ENCODE measurements at places on chromosomes 11 and 22.
A peak's percentile ranks its signal among the peaks of the same experiment; 100 is the strongest.

GRCh38 chr11:22473586-22473985 lies 135.4 kb downstream of the SLC17A6 start:
- no peak for DNase-seq

GRCh38 chr22:33832558-33833151 lies 87.6 kb downstream of the LARGE1 start:
- no peak for DNase-seq

GRCh38 chr22:38046070-38046748 lies 11.0 kb upstream of the PICK1 start:
- no peak for DNase-seq

GRCh38 chr11:86802146-86802545 lies 1.8 kb downstream of the PRSS23 start:
- no peak for DNase-seq

- peak; percentile 25 for DNase-seq
These were observed at the start of gene NCR3LG1 for GRCh38 chr11:17351510-17352176. Gene NCR3LG1, plus strand, starts transcription at chr11:17351800. Its CDS starts 170 bp downstream, at chr11:17351970.

- no peak for DNase-seq
These were observed 1.9 kb downstream of the MS4A1 start for GRCh38 chr11:60457576-60457975.

DNA sequence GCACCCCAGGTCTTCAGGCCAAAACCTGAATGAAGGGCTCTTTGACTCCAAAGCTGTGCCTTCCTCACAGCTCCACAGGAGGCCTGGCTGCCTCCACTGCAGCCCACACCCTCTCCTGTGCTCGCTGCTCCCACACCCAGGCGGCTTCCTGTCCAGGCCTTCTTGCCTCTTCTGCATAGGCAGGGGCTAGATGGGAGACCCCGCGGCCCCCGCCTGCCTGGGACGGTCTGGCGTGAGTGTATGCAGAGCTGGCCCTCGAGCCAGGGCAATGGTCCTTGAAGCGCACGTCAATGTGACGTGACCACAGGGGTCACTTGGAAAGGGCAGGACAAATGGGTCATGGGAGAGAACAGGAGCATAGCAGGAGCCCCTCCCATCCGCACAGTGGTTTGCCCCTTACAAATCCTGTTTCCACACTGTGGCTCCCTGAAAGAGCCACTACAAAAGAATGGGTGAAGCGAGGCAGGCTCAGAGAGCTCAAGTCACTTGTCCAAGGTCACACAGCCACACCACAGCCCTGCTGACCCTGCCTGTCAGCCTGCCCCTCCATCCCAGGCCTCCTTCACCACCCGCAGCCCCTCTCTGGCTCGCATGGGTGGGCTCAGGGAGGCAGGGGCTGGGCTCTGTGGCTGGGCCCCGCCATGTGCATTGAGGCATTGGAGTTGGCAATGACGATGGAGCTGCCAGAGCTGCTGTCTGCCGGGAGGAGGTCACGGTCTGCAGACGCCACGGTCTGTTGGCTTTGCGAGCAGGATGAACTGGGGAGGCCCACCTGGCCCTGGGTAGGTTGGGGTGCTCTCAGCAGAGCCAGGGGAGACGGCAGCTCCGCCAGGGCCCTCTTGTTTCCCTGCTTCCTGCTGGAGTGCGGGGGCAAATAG lies 71.2 kb upstream of the WNT11 start:
- no peak for DNase-seq

DNA sequence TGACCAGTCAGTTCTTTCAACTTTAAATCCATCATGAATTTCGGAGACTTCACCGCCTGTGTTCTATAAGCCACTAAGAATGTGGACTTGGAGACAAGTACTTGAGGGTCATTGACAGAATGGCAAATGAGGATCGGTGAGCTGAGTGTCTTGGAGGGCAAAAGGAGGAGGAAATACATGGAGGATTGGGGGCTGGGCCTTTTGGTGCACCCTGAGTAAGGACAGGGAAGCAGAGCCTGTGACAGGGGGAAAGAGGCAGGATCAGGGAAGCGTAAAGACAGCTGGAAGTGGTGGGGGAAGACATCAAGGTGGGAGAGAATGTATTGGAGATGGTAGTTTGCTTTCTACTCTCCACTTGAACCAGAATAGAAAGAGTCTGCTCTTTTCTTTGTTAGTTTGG lies 70.4 kb upstream of the MTMR2 start:
- no peak for DNase-seq

DNA sequence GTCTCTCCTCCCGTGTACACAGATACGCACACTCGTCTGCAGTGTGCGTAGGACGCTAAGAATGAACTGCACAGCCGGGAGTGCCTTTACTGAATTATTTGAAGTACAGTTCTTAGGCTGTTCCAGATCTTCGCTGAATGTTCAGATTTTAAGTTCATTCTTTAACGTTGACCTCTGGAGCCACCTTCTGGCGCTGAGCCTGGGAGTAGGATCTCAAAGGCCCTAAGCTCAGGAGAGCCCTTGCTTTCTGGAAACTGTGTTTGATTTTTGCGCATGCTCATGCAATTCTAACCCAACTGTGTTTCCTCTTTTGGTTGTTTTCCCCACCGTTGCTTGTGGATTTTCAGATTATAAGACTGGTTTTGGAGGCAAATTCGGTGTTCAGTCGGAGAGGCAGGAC lies 22.8 kb downstream of the CTTN start:
- no peak for DNase-seq

GRCh38 chr11:132520199-132520598 lies 1012.1 kb downstream of the OPCML start:
- no peak for DNase-seq

DNA sequence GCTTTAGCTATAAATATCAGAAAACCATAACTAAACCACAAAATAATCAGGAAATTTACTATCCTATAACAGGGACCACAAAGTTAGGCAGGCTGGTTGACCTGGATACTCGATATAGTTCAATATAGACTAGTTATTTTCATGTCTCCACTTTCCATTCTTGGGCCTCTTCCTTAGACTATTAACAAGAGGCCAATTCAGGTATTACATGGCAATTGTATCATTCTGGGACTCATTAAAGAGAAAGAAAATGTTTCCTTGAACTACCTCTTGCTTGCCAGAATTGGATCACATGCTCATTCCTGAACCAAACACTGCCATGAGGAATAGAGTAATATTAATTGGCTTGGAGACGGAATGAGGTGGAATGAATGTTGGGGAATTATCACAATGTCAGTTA lies 76.0 kb downstream of the EIF3M start:
- no peak for DNase-seq

- DNase-seq, result no peak
These were observed 5.9 kb downstream of the TP53AIP1 start for GRCh38 chr11:128936606-128937251.

- DNase-seq, result no peak
These were observed 6.1 kb upstream of the CRYBB3 start for GRCh38 chr22:25193548-25193947.

DNA sequence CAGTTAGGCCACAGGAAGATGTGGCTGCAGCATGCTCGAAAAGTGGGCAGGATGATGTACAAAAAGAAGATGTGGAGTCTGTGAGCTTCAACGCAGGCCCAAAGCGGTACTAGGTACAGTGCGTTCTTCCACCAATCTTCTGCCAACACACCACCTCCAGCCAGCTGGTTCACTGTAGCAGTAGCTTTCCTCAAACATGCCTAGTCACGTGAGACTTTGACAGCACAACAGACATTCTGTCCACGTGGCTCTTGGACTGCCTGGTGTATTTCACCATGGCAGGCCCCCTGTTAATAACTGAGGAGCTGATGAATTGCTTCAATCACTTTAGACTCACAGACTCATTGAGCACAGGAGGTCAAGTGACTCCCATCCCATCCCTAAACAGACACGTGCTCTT lies 14.1 kb downstream of the SYN3 start:
- DNase-seq, result no peak

DNA sequence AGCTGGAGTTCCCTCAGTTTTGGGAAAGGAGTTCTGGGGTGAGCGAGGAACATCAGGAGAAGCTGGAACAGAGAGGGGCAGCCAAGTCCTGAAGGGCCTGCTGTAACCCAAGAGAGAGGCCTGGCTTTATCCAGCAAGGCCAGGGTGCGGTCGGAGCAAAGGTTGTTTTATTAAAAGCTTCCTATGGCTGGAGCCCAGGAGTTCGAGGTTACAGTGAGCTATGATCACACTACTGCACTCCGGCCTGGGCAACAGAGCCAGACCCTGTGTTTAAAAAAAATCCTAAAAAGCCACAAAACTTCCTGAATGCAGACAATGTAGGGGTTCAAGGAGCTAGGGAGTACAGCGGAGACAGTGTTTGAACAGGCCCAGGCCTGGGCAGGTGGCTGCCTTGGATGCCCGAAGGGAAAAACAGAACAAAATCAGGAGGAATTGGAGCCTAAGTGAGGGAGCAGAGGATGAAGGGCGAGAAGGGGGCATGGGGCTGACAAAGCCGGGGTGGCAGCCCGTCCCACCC lies 22.2 kb upstream of the MALAT1 start:
- no peak for DNase-seq

GRCh38 chr22:50528682-50529415 lies 963 bp downstream of the TYMP start:
- DNase-seq, result no peak

DNA sequence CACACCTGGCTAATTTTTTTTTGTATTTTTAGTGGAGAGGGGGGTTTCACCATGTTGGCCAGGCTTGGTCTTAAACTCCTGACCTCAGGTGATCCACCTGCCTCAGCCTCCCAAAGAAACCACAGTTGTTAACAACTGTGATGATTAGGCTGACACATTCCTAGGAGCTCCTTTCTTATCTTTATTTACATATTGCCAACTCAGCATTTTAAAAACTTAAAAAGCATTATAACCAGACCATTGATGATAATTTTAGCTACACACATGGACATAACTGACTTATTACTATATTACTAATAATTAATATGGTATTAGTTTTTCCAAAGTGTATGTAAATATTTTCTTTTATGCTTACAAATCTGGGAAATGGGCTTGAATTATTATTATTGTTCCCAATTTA lies 82.9 kb upstream of the FAT3 start:
- no peak for DNase-seq

DNA sequence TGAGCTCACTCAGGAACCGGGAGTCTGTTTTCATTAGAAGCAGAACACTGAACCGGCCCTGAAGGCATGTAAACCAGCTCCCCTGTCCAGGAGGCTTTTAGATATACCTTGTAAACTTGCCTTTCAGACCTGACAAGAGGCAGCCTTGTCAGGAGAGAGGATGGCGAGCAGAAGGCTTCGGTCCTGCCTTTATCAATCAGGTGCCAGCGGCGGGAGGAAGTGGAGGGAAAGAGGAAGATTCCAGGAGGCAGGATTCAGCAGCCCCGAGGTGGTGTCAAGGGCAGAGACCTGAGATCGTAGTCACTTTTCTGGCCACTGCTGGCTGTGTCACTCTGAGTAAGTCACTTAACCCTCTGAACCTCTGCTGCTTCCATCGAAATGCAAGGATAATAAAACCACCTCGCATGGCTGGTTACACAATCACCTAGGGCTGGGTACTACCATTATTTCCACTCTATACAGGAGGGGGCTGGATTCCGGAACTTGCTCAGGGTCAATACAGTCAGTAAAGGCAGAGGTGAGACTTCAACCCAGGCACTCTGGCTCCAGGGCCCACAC lies 181.0 kb downstream of the CHST1 start:
- no peak for DNase-seq

- DNase-seq, result no peak
These were observed 40.9 kb downstream of the SHISAL1 start for GRCh38 chr22:44271732-44272400.

GRCh38 chr22:21802056-21802455 lies 65.4 kb downstream of the MAPK1 start:
- DNase-seq, result no peak

DNA sequence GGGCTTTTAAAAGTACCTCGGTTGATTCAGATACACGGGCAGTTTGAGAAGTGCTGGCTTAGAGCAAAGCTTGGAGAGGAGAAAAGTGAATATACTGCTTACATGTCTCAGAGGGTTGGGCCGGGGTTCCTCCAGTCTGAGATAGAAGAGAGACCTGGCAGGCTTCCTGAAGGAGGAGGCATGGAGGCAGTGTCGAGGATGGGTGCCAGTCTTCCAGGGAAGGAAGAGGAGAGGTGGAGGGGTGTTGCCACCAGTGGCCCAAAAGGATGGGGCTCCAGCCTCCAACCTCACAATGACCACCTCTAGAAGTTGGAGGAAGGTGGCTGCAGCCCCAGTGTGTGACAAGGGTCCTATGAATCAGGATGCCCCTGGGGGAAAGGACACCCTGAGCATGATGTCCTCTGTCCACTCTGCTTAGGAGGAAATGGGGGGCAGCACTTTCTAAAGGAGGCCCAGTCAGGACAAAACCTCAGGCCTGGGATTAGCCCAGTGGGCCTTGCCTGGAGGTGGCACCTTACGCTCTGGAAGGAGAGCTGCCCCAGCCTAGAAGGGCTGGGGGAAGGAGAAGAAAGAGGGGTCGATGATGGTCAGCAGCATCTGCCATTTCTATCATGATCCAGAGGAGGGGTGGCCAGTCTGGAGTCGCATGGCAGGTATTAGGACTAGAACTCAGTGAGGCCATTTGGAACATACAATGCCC lies 65.2 kb downstream of the CD82 start:
- no peak for DNase-seq

DNA sequence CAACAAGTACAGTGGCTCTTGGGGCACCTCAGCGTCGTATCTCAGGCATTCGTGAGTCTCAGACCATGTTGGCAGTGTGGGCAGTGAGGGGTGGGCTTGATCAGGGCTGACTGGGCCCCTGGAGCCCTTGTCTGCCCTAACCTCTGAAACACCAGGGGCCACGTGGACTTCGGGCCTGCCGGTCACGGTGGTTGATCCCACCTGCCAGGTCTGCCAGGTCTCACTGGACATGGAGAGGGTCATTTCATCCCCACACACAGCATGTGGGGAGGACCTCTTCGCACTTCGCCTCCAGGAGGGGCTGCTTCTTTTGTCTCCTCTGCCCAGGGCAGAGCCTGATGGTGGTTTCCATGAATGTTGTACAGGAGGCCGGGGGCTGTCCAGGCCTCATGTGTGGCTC lies 77.1 kb downstream of the MPPED1 start:
- no peak for DNase-seq

DNA sequence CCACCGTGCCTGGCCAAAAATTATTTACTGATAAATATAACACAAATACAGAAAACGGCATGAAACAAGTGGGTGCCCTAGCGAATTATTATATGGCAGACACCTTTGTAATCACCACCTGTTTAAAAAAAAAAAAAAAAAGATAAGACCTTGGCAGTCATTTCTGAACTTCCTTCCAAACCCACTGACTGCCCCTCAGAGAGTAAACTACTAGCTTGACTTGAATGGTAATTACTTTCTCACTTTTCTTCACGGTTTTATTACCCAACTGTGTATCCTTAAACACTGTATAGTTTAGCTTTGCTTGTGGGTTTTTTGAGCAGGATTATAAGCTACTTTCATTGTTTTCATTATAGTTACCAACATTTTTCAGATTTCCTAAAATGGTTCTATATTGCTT lies 23.7 kb downstream of the SFI1 start:
- no peak for DNase-seq

All from stimulated activated CD8-positive, alpha-beta memory T cell treated with anti-CD3 and anti-CD28 coated beads, Interleukin-7, amount 100 ng/mL, for 1 hour (primary cell).